Cardiac muscle cell (in vitro differentiated cells and primary cell): ENCODE measurements at places on chromosomes 5 and 9.

- peak; percentile 96 for DNase-seq
- no peaks in the 10 kb centered on the region for H3K36me3 ChIP-seq
- no peak overlapping the region for H3K4me3 ChIP-seq
- peaks cover 38% of the 10 kb centered on the region for H3K4me1 ChIP-seq
- H3K27ac ChIP-seq = peak overlapping the region; percentile 69
- no peaks in the 10 kb centered on the region for H3K27me3 ChIP-seq
Measured at GRCh38 chr5:65076251-65076869, 307.6 kb downstream of the CWC27 start.

- peaks cover 19% of the 10 kb centered on the region for H3K27me3 ChIP-seq
- DNase-seq = no peak
Measured at GRCh38 chr5:73759771-73760170, 133.8 kb downstream of the ARHGEF28 start.

DNA sequence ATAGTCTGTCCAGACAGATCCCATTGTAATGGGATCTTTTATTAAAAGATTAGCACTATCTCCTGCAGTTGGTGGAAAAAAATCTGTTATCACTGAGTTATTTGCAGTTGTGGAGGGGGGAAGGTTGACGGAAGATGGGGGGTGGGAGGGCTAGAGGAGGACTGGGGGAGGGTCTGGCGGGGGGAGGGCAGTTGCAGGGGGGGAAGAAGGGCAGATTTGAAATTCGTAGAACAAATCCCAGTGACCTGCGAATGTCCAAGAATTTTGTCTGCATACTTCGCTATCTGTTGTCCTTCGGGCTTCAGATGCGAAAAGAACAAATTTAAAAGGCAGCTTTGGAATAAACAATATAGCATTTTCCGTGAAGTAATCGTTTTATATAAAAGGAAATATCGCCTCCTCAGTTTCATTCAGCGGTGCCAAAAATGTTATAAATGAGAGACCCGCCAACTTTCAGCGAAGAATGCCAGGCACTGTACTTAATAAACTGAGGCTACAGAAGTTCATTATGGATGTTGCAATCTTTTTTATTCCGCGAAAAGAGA is 1.3 kb upstream of the FST start:
- no peak overlapping the region for H3K27ac ChIP-seq
- peak overlapping the region; percentile 93 for H3K4me3 ChIP-seq
- no peaks in the 10 kb centered on the region for H3K27me3 ChIP-seq
- H3K36me3 ChIP-seq = no peaks in the 10 kb centered on the region

DNA sequence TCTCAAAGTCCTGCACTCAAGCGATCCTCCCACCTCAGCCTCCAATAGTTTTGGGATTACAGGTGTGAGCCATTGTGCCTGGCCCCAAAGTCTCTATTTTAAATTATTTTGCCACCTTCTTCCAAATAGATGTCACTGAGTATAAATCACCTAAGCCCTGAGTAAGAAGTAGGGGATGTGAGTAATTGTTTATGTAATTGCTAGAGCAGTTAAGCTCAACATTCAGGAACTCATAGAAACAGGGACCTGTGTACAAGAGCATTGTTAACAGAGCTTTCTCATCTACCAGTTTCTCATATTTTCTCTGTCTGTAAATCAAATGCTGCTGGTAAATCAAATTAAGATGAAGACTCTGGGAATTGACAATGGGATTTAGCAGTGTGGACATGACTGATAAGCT is 26.3 kb downstream of the CDK7 start:
- no peak for DNase-seq
- no peak overlapping the region for H3K4me3 ChIP-seq
- H3K27me3 ChIP-seq = no peaks in the 10 kb centered on the region
- peaks cover 25% of the 10 kb centered on the region for H3K36me3 ChIP-seq
- no peaks in the 10 kb centered on the region for H3K4me1 ChIP-seq
- no peak overlapping the region for H3K27ac ChIP-seq

DNA sequence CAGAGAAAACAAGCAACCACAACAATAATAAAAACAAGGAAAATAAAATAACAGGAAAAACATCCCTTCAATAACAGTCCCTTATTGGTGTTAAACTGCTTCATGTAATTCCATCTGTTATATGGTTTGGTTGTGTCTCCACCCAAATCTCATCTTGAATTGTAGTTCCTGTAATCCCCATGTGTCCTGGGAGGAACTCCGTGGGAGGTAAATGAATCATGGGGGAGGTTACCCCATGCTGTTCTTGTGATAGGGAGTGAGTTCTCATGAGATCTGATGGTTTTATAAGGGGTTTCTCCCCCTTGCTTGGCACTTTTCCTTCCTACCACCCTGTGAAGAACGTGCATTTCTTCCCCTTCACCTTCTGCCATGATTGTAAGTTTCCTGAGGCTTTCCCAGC is 369.8 kb downstream of the TMEM232 start:
- DNase-seq = peak; percentile 19
- no peaks in the 10 kb centered on the region for H3K36me3 ChIP-seq
- H3K4me3 ChIP-seq = no peak overlapping the region
- H3K27ac ChIP-seq = no peak overlapping the region
- no peaks in the 10 kb centered on the region for H3K27me3 ChIP-seq

GRCh38 chr9:133443982-133444381 is 15.8 kb upstream of the CACFD1 start:
- no peaks in the 10 kb centered on the region for H3K27me3 ChIP-seq
- no peaks in the 10 kb centered on the region for H3K4me1 ChIP-seq
- H3K36me3 ChIP-seq = no peaks in the 10 kb centered on the region
- DNase-seq = no peak
- peak overlapping the region; percentile 6 for H3K27ac ChIP-seq

DNA sequence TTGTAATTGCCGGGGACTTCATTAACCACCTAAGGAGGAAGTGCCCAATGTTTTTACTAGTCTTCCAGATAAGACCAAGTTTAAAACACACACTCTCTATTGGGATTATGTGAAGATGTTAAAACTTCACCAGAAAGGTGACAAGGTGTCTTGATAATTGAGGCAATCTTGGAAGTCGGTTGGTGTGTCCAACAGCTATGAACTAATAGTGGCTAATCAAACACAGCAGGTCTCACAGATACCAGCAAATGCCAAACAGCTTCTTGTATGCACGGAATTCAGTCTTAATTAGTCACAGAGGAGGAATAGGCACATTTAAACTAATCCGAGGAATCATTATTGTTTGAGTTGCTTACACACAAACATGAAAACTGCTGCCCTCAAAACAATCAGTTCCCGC is 214.5 kb downstream of the SEC61B start:
- H3K27me3 ChIP-seq = no peaks in the 10 kb centered on the region
- H3K36me3 ChIP-seq = no peaks in the 10 kb centered on the region
- peaks cover 20% of the 10 kb centered on the region for H3K4me1 ChIP-seq
- no peak overlapping the region for H3K27ac ChIP-seq
- no peak overlapping the region for H3K4me3 ChIP-seq
- DNase-seq = no peak

DNA sequence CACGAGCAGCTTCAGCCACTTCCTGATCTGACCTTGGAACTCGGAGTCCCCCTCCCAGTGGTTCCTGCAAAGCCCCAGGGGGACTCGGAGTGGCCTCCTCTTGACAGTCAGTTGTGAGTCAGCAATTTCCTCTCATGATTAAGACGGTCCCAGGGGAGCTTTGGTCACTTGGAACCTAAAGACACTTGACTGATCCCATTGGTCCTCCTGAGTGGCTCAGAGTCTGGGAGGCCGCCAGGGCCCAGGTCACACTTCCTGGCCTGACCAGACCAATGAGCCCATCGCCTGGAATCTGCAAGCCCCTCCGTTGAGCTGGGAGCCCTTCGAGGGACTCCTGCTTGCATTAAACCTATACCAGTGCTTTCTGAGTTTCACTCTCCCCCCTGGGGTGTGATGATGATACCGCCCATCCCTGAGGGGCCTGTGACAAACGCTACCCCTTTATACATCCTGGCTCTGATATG is 29.1 kb downstream of the TSPAN17 start:
- DNase-seq = peak; percentile 48

DNA sequence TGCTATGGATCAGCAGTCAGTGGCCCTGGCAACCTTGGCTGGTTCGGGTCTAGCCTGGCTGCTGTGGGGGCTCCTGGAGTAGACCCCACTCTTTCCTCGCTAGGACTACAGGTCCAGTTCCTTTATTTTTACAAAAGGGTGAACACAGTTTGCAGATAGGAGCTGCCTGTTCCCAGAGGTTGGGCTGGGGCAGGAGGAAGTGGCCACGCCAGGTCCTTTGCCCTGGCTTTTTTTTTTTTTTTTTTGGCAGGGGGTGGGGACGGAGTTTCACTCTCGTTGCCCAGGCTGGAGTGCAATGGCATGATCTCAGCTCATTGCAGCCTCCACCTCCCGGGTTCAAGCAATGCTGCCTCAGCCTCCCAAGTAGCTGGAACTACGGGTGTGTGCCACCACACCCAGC is 7.9 kb downstream of the SLC2A6 start:
- no peak overlapping the region for H3K4me3 ChIP-seq
- H3K27ac ChIP-seq = no peak overlapping the region
- H3K36me3 ChIP-seq = peaks cover 3% of the 10 kb centered on the region
- no peak for DNase-seq
- H3K4me1 ChIP-seq = no peaks in the 10 kb centered on the region

DNA sequence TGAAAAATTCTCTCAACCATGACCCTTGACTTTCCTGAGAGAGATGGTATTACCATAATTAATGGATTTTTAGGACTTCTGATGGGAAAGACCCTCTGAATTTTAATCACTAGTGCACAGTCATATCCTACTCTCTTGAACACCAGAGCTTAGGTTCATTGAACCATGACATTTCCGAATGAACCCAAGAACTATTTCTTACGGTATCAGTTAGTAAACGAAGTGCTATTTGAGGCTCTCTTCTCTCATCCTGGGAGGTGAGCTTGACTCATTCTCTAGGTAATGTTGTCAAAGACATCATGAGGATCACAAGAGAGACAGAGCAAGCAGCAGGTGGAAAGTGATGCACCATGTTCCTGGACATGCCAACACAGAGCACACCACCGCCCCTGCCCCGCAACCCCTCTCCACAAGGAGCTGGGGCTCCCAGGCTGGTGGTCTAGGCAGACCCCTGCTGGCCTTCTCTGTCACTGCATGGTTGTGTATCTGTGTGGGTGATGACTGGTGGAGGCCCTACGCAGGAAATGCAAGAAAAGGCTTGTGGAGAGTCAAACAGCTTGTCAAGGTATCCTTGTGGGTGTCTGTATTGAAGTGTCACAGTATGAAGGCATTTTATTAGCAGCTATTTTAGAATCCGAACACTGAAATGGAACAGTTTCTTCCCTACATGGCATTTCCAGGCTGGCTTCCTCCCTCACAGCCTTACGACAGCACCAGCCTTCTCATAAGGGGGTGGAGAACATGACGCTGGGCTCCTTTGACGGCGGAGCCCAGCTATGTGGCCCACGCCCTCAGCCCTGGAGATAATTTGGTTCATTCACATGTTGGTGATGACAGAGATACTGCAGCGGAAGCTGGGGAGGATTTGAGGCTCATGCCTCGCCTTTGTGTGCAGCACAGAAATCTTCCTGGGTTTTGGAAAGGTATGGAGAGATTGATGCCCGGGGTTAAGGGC is 297.6 kb downstream of the NTRK2 start:
- H3K36me3 ChIP-seq = no peaks in the 10 kb centered on the region
- H3K4me1 ChIP-seq = no peaks in the 10 kb centered on the region
- peaks cover 5% of the 10 kb centered on the region for H3K27me3 ChIP-seq
- no peak for DNase-seq
- H3K4me3 ChIP-seq = no peak overlapping the region
- no peak overlapping the region for H3K27ac ChIP-seq

DNA sequence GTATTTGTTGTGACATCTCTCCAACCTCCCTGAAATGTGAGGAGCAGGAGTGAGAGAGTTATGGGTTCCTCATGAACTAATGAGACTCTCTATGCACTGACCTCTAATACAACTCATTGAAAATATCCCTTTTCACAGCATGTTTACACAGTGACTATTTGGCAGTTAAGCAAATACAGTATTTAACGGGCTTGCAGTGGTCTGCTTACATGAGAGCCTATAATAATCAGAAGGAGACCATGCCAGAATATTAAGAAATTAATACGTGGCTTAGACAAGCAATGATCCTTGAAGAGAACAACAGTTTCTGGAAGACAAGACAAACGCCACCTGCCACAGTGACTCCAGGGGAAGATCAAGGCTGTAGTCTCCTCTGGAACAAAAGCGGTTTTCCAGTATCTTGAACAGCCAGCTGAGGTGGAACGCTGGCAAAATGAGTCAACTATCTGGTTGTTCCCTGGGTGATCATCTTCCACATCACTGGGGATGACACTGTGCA is 424.5 kb downstream of the DMAC1 start:
- no peaks in the 10 kb centered on the region for H3K36me3 ChIP-seq
- no peaks in the 10 kb centered on the region for H3K27me3 ChIP-seq
- no peak for DNase-seq
- H3K4me1 ChIP-seq = peaks cover 8% of the 10 kb centered on the region
- H3K27ac ChIP-seq = no peak overlapping the region
